ENCODE measurements at places on chromosomes 12 and 14.

DNA sequence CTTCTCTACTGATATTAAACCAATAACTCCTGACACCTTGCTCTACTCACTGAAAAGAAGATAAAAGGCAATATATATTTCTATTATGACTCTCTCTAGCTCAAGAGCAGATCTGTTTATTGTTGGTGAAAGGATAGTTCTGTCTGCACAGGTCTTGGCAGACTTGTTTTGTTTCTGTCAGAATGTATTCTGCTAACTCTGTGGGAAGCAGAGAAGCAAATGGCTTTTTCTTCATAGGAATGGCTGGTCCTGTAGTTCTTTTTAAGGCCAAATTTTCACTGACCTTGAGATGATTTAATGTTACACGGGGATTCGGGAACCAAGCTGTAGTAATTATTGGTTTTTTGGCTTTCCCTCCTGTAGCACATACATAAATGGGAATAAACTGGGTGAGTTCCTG is 512.1 kb downstream of the DIO2 start:
- DNase-seq, result no peak

- no peak for DNase-seq
These were observed 386.2 kb downstream of the DIO2 start for GRCh38 chr14:79825046-79825521.

DNA sequence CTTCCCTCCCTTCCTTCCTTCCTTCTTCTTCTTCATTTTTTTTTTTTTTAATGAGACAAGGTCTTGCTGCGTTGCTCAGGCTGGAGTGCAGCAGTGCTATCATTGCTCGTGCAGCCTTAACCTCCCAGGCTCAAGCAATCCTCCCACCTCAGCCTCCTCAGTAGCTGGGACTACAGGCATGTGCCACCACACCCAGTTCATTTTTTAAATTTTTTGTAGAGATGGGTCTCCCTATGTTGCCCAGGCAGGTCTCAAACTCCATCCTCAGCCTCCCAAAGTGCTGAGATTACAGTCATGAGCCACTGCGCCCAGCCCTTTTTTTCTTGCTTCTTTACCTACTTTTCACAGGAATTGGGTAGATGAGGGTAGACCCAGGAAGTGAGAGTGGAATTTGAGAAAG is 1.6 kb downstream of the OR10AD1 start:
- DNase-seq, result no peak

DNA sequence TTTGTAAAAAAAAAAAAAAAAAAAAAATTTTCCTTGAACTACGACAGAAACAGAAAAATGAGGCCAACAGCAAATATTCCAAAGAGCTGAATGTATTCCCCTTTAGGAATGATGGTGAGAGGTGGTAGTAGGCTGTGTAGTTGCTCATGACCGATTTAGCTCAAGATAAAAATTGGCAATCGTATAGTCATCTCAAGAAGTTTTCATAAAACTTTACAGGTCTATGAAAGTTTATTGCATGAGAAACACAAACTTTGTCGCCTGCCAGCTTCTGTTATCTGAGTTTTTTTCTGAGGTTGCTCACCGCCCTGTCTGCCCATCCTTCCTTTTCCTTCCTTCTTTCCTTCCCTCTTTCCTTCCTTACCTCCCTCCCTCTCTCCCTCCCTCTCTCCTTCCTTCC is 605.5 kb downstream of the BCL11B start:
- DNase-seq, result no peak

DNA sequence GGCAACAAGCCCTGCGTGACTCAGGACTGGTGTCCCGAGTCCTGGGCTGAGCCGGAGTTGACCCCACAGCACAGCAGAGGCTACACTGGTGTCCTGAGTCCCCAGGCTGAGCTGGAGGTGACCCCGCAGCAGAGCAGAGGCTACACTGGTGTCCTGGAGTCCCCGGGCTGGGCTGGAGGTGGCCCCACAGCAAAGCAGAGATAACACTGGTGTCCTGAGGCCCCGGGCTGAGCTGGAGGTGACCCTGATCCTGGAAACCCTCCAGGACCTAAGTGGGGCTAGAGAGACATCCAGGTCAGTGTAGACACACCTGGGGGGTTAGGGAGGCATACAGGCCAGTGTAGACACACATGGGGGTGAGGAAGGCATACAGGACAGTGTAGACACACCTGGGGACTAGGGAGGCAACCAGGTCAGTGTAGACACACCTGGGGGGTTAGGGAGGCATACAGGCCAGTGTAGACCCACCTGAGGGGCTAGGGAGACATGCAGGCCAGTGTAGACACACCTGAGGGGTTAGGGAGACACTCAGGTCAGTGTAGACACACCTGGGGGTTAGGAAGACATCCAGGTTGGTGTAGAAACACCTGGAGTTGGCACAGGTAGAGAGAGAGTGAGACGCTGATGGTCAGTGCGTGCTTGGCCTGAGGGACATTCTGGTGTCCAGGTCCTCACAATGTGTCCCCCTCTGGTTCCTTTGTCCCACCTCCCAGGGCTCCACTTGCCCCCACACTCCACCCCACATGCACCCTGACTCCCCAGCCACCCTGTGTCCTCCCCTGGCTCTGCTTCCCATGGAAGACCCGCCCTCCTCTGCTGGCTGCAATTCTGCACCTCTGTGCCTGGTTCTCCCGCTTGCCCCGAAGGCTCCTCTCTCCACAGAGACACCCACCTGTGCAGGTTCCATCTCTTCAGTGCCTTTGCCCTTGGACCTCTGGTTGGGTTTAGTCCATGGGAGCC is 321.6 kb upstream of the SFSWAP start:
- no peak for DNase-seq

DNA sequence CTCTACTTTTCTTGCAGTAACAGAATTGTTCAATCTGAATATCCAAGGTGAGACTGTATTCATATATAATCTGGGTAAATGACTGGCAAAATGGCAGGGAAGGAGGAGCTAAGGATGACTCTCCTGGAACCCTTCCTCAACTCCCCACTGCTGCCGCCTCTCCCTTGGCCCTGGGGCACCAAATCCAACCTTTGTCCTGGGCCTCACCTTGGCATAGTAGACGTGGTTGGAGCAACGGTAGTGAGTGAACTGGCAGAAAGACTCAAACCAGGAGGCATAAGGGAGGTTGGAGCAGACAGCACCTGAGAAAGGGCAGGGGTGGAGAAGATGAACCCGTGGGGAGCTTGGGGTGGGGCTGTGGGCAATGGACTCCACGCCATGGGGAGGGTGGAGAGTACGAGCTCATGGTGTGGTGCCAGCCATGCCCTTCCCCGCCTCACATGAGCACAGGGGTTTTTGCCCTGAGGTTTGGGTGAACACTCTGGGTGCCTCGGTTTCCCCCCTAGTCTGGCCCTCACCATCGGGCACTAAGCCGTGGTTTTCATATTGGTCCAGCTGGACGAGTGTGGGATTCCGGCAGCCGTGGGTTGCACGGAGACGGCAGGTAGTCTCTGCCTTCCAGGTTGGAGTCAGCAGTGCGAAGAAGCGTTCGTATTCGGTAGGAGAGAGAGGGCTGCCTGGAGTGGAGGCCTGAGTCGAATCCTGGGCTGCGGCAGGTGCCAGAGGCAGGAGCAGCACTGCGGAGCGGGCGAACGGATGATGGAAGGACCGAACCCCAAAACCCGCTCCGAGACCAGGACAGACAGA is 753 bp downstream of the ACRBP start:
- DNase-seq, result no peak

DNA sequence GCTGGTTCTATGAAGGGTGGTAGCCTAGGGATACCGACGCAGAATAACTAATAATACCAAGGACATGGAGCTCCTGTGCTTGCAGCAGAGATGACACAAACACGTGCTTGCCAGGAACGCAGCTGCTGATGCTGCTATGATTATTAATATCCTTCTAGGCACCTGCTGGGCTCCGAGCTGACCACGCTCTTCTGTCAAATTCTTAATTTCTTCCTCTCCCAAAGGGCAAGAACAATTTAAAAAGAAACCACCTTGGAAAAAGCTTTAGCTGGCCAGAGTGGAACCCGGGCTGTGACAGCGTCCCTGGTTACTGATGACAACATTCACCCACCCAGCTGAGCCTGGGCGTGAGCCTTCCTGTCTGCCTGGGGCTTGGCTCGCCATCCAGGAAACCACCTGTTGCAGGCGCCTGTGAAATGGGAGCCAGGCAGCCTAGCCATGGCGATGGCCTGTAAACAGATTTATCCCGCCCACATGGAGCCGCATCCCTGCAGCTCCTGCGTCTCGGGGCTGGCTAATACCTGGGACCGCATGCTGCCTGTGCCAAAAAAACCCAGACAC is 28.8 kb downstream of the CLMN start:
- DNase-seq, result no peak

- DNase-seq, result no peak
These were observed 400.5 kb downstream of the ETNK1 start for GRCh38 chr12:23025372-23026016.

- no peak for DNase-seq
These were observed 5.3 kb downstream of the BHLHE41 start for GRCh38 chr12:26119391-26119989.

GRCh38 chr12:76274420-76275083 is 73.7 kb downstream of the BBS10 start:
- DNase-seq, result no peak

- DNase-seq, result no peak
These were observed 23.8 kb downstream of the GNS start for GRCh38 chr12:64735442-64735841.

DNA sequence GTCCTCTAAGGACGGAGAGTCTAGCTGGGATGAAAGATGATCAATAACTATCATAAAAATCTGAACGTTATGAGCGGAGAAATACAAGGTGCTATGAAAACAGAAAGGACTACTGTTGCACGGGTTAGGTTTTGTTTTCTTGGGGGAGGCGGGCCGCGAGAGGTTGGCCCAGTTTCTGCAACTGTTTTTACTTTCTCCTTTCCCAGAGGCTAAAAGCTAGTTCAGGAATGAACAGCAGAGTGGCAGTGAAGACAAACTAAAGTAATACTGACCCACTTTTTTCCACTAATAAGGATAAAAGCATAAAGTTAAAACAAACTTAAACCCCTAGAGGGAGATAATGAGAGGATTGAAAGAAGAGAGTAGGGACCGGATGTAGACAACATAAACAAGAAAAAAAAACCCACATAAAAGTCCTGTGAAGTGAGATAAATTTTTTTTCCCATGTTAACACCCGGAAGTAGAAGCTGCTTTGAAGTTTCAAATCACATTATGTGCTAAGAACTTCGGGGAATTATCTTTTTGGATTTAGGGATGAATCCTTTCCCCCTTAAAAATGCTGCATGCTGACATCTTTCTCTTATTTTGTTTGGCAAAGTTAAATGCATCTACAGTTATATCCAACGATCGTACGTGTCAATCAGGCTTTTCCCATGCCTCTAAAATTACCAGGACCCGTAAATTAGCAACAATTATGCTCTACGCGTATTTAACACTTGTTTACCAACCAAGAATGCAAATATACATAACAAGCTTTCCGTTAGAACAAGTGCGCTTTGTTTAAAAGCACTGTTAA is 1.0 kb upstream of the CDK17 start:
- DNase-seq, result peak; percentile 31

GRCh38 chr12:43054085-43054484 is 464.5 kb upstream of the PRICKLE1 start:
- DNase-seq, result no peak

- peak; percentile 66 for DNase-seq
These were observed 40.3 kb downstream of the MAP1LC3B2 start for GRCh38 chr12:116599285-116600136.

DNA sequence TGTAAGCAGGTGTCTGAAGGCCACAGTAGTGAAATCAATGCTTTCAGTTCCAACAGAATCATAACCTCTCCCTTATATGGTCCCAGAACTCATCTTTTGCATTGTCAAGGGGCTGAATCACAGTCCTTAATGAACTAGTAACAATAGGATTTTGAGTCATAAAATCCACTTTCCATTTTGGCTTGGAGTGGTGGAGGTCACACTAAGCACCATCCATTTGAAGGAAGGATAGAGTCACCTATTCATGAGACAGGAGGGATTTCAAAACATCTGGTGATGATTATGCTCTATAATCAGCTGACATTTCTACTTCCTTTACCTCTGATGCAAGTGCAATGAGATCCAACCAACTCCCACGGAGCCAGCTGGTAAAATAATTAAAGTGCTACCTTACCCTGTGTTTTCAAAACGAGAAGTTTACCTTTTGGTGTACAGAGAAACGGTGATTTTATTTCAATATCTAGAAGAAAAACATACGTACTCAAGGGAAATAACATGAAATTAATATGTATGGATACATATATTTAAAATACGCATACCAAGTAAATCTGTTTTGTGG is 59.1 kb downstream of the TMEM132D start:
- no peak for DNase-seq

GRCh38 chr12:26028953-26029735 is 70.7 kb downstream of the RASSF8 start:
- DNase-seq, result no peak

GRCh38 chr12:86261578-86261977 is 5.4 kb upstream of the MGAT4C start:
- no peak for DNase-seq

GRCh38 chr14:75068294-75069120 is 934 bp upstream of the ZC2HC1C start:
- no peak for DNase-seq

DNA sequence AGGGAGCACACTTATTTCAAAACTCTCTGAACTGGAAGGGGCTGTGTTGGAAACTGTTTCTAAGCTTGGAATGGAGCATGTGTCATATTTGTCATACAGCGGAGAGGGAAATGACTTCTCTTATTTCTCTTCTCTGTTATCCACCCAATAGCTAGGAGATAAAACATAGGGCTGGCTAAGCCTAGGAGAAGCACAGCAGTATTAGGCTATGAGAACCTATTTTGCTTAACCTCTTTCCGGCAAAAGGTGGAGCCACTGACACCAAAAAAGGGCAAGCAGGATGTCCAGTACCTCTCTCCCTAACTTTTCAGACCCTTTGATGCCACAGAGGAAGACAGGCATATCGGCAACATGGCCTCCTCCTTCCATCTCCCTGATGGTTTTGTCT is 148.3 kb downstream of the CRADD start:
- no peak for DNase-seq

- DNase-seq, result no peak
These were observed 56.8 kb downstream of the LRFN5 start for GRCh38 chr14:41663473-41663850.

- DNase-seq, result no peak
These were observed 353.0 kb downstream of the CCDC91 start for GRCh38 chr12:28543021-28543890.

- DNase-seq, result no peak
These were observed 79.2 kb upstream of the BTG1 start for GRCh38 chr12:92224685-92225331.

GRCh38 chr14:59268011-59268410 is 79.5 kb downstream of the DAAM1 start:
- no peak for DNase-seq

DNA sequence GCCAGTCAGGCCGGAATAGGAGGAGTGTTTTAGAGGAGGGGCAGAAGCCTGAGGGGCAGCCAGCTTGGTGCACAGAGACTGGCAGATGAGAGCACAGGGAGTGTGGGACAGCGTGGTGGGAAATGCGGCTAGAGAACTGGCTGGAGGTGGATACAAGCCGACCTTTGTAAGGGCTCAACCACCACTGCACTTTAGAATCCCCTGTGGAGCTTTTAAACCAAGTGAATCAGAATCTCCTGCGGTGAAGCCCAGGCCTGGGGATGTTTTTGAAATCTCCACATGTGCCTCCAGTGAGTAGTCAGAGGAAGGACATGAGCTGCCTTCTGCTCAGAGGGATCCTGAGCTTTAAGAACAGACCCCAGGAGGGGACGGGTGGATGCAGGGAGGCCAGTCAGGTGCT is 10.9 kb upstream of the PCED1B start:
- DNase-seq, result no peak

- no peak for DNase-seq
These were observed 155.5 kb downstream of the DACT1 start for GRCh38 chr14:58793131-58793740.
